ENCODE measurements at places on chromosomes 3 and 15. TPM values are rescaled to one million over a fixed set of nuclear protein-coding genes. Genes with fewer than 3 reads are reported as not detected.

ALDH1A2 gene
- total RNA-seq: not detected

TMC3 gene
- total RNA-seq: not detected

FHIT gene
- total RNA-seq: not detected

ARHGAP31 gene
- total RNA-seq: 18.9 TPM

DNA sequence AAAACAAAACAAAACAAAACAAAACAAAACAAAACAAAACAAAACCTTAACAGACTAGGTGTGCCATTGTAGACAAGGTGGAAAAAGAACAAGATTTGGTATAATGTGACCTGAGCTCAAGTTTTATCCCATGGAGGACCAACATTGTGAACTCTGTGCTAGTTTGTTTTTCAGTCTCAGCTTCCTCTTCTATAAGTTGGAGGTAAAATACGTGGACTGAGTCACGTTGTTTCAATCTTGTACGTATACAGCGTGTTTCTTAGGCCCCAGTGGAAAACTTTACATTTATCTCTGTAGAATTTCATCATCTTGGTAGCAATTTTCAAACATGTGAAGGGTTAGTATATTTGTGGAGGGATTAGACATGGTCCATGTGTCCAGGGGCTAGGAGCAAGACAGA, 261.6 kb downstream of the CD47 start:
- DNase-seq: no peak

- peak; percentile 19 for DNase-seq
Measured at GRCh38 chr15:71272932-71273331, 157.7 kb downstream of the THSD4 start.

Measured in HFFc6 (cell line).